D341Med (cell line): ENCODE measurements at places on chromosomes 1 and 21.

GRCh38 chr1:206032380-206033140, 8.9 kb upstream of the CTSE start:
- no peak for DNase-seq

DNA sequence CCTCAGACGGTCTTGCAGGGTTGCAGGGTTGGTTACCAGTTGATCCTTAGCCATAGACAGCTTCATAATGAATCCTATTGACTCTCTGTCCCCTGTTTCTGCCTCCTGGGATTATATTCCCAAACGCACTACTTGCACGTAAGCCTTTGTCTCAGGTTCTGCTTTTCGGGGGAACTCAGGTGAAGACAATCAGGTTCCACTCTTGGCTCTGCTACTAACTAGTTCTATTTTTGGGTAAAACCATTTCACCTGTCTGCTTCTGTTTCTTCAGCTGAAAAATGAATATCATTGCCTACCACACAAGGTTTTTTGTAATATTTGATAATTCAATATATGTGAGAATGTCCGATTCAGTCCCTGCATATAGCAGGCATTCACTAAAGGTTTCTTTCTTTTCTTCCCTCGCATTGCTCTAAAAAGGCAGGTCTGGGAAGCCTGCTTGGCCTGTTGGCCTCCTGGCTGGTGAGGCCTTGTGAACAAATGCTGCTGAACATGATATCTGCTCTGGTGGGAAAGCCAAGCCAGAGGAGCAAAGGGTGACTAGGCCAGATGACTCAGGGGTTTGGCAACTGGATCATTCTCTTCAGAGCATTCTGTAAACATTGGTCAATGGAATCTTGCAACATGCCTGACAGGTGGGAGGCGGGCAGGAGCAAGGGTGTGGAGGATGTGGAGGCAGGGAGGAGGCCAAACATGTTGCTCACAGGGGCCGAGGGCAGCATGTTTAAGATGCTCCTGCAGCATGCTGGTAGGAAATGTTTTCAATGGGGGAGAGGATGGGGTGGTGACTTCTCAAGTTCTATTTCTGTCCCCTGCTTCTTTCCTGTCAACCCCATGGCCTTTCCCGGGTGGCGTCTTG, 23.8 kb downstream of the IER5 start:
- DNase-seq, result no peak

GRCh38 chr21:41418393-41418792, 7.6 kb upstream of the MX1 start:
- DNase-seq, result no peak

GRCh38 chr1:12434174-12434573, 183.8 kb downstream of the DHRS3 start:
- DNase-seq, result no peak

- DNase-seq, result no peak
These were observed 119.1 kb downstream of the PTPRU start for GRCh38 chr1:29355375-29355774.

- no peak for DNase-seq
These were observed 173.4 kb downstream of the S1PR1 start for GRCh38 chr1:101410048-101410878.

- DNase-seq, result no peak
These were observed 27.4 kb downstream of the PHGDH start for GRCh38 chr1:119739150-119739549.

DNA sequence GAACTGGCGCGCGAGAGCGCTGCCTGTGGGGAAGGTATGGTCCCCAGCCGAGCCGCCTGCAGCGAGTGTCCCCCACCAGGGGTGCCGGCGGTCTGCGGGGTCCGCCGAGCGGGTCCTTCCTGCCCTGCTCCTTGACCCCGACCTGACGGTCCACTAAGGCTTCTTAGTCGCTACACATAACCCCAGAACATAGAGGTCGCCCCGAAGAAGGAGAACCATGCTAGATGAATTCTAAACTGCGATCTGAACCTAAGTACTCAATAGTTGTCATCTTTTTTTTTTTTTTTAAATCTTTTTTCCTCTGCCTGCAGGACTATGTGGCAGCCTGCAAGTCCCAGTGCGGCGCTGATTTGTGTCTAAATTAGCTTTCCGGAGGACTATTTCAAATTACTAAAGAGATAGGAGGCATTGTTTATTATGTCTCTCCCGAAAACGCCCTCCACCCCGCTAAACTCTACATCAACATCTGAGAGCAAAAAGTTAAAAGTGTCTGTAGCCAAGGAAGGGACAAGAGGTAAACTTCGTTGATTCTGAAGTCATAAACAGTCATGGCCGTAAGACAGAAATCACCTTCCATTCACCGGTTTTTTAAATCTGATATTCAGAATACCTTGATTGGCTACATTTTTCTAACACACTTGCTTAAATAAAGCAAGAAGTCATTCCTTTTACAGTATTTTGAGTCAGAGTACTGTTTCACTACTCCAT, 476 bp downstream of the AXDND1 start:
- no peak for DNase-seq
